ENCODE measurements at places on chromosomes 5 and 9.
A peak's percentile ranks its signal among the peaks of the same experiment; 100 is the strongest.

DNA sequence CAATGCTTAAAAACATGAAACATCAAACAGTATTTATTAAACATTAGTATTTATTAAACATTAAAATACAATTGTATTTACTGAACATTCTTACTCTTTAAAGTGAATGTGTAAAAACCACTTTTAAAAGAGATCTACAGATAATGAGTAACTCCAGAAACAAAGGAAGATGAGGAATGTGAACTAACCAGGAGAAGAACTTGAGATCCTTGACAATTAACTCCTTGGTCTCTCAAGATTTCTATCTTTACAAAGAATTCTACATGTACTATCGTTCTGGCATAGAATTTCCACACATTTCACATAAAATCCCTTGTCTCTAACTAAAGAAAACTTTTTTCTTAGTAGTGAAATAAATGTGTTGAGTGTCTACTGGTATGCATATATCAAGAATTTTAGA lies 28.7 kb upstream of the IFNE start:
- no peak for DNase-seq

- DNase-seq: no peak
Observed at GRCh38 chr5:52728224-52728623, 59.5 kb upstream of the ITGA1 start.

DNA sequence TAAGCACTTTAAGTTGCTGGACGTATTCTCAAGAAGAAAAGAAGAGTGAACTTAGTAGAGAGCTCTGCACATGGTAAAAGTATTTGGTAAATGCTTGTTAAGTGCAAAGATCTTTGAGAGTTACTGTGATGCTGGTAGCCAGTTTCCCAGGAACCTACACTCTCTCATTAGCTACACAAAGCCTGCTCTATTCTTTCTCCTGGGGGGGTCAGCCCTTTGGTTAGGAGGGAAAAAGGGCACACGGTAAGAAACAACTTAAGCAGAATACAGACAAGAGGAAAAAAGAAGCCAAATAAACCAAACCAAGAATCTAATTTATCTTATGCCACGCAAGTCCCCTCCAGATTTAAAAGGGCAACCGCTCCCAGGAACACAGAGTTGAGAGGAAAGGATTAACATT lies 1100.1 kb upstream of the CDH10 start:
- no peak for DNase-seq

GRCh38 chr9:130027533-130028365 lies 15.2 kb downstream of the FNBP1 start:
- no peak for DNase-seq

GRCh38 chr9:32171339-32171738 lies 213.1 kb upstream of the ACO1 start:
- DNase-seq: no peak

- DNase-seq: no peak
Observed at GRCh38 chr5:95910521-95910920, 51.1 kb downstream of the ELL2 start.

DNA sequence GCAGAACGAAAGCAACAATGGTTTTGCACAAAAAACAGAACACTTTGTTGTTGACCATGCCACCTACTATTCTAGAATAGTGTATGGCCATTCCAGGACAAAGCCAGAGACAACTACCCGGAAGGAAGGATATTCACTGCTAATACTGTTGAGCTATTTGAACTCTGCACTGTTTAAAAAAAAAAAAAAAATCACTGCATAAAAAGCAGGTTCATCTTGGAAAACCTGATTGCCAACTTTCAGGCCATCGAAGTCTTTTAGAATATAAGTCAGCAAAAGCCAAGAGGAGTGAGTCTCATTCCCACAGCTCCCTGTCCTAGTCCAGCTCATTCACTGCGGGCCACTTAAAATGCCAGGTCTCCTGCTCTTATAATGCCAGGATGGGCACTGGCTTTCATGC lies 4.0 kb downstream of the ENC1 start:
- DNase-seq: no peak

GRCh38 chr5:149837680-149838269 lies 106.8 kb downstream of the PDE6A start:
- DNase-seq: peak; percentile 71

GRCh38 chr5:1761453-1761755 lies 38.2 kb downstream of the MRPL36 start:
- DNase-seq: no peak

DNA sequence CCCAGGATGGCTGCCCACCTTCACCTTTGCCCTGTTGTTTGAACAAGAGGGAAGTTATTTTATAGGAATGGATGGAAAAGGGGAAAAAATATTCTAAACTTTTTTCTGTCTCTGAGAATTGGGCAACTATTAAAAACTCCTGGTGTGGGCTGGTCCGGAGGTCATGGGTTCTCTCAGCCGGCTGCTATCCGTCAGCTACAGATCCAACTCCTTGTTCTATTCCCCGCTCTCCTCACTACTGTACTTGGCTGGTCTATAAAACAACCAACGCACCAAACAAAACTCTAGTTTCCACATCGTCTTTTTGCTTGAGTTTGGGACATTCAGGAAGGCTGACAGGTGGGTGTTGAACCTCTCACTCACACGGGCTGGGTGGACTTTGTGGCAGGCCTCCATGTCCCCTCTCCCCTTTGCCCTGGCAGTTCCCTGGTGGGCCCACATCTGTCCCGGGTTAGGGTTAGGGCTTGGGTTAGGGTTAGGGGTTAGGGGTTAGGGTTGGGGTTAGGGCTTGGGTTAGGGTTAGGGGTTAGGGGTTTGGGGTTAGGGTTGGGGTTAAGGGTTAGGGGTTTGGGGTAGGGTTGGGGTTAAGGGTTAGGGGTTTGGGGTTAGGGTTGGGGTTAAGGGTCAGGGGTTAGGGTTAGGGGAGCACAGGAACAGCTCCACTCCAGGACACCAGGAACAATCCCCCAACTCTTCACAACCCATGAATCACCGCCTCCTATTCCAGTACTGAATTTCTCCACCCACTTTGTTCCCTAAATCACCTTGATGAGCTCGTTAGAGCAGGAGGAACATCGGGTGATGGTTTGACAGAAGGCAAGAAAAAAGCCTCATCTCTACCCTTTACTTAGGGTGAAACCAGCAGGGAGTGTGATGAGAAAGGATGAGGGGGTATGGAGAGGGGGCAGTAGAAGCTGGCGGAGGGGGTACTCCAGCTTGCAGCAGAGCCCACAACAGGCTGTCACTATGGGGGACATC lies 302.1 kb upstream of the IRX4 start:
- peak; percentile 12 for DNase-seq

DNA sequence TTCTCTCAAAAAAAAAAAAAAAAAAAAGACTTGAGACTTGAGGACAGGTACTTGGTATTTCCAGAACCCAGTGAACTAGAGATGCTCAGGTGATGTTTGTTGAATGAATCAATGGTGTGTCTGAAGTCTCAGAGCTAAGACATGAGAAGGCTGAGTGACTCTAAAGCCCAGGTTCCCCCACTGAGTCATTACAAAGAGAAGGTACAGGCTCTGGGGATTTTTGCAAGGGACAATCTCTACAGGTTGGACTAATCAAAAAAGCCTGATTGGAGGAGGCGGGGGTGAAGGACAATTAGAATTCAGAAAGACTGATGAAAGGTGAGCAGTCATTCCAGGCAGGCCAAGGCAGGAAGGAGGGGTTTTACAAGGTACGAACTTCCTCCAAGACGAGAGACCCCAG lies 8.2 kb upstream of the FABP6 start:
- no peak for DNase-seq

DNA sequence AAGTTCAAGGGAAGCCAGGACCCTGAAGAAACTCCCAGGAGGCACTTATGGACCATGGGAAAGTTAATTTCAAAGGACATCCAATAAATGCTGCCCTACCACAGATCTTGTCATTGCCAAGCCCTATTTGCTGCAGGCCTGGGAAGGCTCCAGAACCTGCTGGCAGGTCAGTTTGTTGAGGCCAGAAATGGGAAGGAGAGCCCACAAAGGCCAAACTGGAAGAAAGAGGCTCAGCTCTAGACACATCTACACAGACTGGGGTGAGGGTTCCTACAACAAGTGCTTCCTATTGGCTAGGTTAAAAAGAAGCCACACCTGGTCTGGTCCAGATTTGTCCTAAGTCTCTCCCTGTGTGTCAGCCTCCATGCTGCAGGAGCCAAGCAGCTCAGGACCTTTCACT lies 94.4 kb downstream of the SIL1 start:
- DNase-seq: no peak

DNA sequence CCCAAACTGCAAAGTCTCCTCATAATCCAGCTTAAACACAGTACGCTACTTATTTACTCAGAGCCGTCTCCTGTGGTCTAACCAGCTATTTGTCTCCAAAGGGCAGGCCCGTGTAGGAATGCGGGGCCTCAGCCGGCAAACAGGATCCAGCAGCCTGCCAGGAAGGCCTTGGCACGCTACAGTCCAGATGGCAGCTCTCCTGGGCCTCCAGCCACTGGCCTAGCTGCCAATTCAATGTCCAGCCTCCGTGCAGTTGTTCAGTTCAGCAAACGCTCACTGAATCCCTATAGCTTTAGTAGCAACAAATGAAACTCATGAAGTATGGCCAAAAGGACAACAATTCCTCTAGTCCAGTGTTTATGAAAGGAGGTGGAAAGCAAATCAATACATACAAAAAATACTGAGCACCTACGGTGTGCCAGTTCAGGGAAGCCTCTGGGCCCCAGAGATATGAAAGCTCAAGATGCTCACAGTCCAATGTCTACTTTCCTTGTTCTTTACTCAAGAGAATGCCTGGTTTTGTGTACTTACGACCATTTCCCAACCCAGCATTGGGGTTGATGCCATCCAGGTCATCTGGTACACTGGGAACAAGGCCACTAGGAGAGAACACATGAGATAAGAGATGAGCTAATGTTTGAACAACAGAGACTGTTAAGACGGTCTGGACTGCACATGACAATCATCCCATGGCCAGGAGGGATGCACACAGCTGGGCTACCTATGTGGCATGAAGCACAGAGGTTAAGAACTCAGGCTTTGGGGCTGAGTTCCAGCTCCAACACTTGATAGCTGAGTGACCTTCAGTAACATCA lies 8.3 kb downstream of the CDK5RAP2 start:
- no peak for DNase-seq

- DNase-seq: no peak
Observed at GRCh38 chr9:10230512-10230911, 382.3 kb downstream of the PTPRD start.

- peak; percentile 91 for DNase-seq
Observed at GRCh38 chr9:128684325-128685199, 4.5 kb upstream of the SET start.

DNA sequence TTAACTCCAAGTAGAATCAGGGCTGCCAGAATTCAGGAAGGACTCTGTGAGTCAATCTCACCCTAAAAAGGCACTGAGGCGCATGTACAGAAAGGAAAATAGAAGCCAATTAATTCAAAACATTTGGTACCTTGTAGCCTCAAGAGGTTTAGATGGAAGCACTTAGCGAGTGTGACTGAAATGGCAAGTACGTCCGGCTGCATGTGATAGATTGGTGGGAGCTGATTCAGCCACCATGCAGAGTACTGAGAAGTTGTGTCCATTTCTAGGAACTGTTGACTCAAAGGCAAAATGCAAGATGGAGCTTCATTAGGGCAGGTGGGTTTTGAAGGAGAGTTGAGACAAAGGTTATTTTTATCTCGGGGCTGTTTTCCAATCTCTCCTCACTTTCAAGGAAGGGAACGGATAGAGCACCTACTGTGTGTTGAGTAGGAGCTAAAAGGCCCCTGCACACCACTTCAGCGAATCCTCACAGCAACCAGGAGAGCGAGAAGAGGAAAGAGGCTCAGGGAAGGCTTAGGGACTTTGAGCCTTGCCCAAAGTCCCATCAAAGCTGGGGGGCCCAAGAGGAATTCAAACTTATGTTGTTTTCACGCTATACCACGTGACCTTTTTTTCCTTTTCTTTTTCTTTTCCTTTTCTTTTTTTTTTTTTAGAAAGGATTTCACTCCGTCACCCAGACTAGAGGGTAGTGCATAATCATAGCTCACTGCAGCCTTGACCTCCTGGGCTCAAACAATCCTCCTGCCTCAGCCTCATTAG lies 34.6 kb upstream of the CPEB4 start:
- no peak for DNase-seq

DNA sequence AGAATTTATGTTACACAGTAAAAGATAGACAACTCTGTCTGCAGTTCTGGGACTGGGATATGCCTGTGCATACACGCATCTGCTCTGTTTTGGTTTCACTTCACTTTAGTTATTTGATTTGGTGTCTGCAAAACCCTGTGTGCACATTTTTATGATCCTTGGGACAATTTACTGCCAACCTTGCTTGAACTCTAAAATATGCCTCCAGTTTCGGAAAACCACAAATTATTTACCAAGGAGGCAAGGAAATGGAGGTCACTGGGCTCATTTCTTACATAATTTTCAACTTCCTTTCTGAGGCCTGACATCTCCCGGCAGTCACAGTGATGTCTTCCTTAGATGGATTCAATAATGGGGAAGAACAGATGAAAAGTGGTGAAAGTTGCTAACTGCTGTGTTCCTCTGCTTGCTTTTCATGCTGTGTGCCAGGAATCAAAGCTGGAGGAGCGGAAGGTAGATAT lies 61.2 kb upstream of the TAF11L2 start:
- no peak for DNase-seq

DNA sequence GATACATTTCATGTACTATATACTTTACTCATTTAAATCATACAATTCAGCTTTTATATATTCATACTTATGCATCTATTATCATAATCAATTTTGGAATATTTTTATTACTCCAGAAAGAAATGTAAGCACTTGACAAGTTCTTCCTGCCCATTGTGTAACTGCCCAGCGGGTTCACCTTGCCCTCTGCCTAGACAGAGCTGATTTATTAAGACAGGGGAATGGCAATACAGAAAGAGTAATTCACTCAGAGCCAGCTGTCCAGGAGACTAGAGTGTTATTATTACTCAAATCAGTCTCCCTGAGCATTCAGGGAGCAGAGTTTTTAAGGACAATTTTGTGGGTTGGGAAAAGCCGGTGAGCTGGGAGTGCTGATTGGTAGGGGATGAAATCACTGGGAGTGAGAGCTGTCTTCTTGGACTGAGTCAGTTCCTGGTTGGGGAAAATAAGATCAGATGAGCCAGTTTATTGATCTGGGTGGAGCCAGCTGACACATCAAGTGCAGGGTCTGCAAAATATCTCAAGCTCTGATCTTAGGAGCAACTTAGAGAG lies 16.1 kb upstream of the SPIN1 start:
- no peak for DNase-seq

DNA sequence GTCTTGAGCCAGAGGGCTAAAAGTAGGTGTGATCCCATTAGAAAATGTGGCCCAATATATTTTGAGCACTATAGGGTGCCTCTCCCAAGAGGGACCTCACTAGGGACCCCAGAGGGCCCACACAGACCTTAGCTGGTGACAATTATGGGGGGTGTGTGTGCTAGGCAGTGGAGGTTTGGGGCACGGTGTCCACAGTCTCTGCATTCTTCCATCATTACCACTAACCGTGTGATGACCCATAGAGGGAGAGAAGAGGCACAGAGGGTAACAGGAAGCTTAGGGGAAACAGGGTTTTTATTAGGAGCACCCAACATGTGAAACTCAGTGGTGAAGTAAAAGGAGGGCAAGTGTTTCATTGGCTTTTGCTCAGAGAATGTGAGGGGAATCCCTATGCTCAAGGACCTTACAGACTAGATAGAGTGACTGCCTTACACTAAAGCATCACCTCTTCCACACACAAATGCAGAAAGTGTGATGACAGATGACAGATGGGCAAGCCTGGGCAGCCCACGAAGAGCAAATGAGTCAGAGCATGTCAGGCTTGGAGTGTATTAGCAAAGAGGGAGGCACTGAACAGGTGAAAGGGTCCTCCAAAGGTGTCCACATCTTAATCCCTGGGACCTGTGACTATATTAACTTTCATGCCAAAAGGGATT lies 2.5 kb upstream of the ACTL7A start:
- DNase-seq: no peak

GRCh38 chr5:3853362-3853761 lies 257.7 kb downstream of the IRX1 start:
- no peak for DNase-seq

All from Peyer's patch (tissue), 4 donors.